Spinal cord (tissue), 10 donors: ENCODE measurements at places on chromosomes 1 and 21. TPM values are rescaled to one million over a fixed set of nuclear protein-coding genes. Genes with fewer than 3 reads are reported as not detected.

GRCh38 chr1:236753516-236753915, 41.6 kb upstream of the MTR start:
- DNase-seq = no peak

Gene OR2T11
- polyA plus RNA-seq = not detected

Gene CFHR4
- polyA plus RNA-seq = 0.33 TPM

DNA sequence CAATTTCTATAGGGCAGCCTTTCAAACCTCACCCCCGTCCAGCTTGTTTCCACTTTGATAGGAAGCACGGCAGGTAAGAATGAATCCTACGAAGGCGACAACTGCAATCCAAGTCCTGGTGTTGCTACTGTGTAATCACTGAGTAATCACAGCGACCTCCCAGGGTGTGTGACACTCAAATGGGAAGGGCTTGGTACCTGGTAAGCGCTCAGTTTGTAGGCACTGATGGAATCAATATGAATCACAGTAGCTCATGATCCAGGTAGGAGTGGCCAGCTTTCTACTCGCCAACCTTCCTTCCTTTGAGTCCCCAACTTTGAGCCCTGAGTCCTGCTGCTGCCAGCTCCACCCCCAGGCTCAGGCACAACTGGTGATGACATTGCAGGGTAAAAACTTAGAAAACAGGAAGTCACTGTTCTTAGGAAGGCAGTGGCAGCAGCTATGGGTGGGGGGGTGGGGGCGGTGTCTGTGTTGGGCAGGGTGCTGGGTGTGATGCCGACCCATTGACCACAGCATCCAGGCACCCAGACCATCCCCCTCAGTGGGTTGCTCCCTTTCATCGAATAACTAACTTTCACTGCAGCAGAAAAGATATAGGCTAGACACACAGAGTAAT, 70.7 kb downstream of the CD247 start:
- no peak for DNase-seq

GRCh38 chr1:205662135-205662738, 18.1 kb downstream of the SLC45A3 start:
- no peak for DNase-seq

Gene ADPRS
- polyA plus RNA-seq = 46.1 TPM
